GM12878 (cell line): ENCODE measurements at places on chromosomes 1 and 21. TPM values are rescaled to one million over a fixed set of nuclear protein-coding genes. Genes with fewer than 3 reads are reported as not detected.

DNA sequence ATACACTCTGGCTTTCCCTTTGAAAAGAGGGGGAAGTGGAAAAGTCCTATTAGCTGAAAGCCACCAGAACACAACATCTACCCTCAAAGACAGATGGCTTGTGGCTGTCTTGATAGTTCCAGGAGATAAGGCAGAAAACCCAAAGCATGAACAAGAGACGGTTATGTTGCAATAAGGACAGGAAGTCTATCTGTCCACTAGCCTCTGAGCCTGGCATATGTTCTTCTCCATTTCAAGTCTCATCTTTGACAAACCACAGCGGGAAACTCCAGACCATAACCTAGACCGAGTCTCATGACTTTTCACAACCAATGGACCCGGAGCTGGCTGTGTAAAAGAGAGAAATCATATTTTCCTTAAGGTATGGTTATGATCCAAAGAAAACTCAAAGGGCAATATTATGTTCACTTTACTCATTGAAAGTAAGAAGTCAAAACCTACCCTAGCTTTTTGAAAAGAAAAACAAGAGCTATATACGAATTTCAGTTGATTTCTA, 33.8 kb downstream of the DUSP10 start:
- H3K36me3 ChIP-seq: peaks cover 27% of the 10 kb centered on the region
- H3K4me1 ChIP-seq: peaks cover 45% of the 10 kb centered on the region
- H3K4me3 ChIP-seq: 0 out of 2 replicates have a peak overlapping the region, but pooled peaks have one; percentile 12
- H3K27me3 ChIP-seq: no peaks in the 10 kb centered on the region
- peak overlapping the region; percentile 81 for H3K27ac ChIP-seq

GRCh38 chr1:6515771-6516170, 24.3 kb upstream of the PLEKHG5 start:
- no peak overlapping the region for H3K27ac ChIP-seq
- DNase-seq: no peak
- no peaks in the 10 kb centered on the region for H3K4me1 ChIP-seq
- no peaks in the 10 kb centered on the region for H3K36me3 ChIP-seq
- H3K4me3 ChIP-seq: no peak overlapping the region

GRCh38 chr1:93876244-93876643, 2.8 kb downstream of the DNTTIP2 start:
- H3K27ac ChIP-seq: no peak overlapping the region
- H3K4me3 ChIP-seq: no peak overlapping the region; the same call in 1 of the 2 replicates
- H3K4me1 ChIP-seq: peaks cover 9% of the 10 kb centered on the region; the same call in 1 of the 2 replicates
- no peak for DNase-seq
- peaks cover 21% of the 10 kb centered on the region for H3K36me3 ChIP-seq
- H3K27me3 ChIP-seq: no peaks in the 10 kb centered on the region

DNA sequence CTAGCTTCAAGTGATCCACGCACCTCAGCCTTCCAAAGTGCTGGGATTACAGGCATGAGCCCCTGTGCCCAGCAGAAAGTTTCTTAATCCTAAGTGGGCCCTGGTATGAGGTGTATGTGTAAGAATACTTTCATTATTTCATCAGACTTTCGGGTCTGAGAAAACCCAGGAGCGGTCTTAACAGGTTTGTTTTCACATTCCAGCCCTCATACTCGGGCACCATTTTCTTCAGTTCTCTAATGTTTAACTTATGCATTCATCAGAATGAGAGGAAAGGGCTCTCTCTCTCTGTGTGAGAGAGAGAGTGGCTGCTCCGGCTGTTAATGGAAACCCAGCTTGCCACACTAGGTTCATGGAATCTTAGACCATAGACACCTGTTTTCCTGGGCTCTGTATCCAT, 4.2 kb upstream of the PADI1 start:
- H3K4me3 ChIP-seq: no peak overlapping the region
- no peak overlapping the region for H3K27ac ChIP-seq
- DNase-seq: no peak
- no peaks in the 10 kb centered on the region for H3K36me3 ChIP-seq
- H3K27me3 ChIP-seq: no peaks in the 10 kb centered on the region; the same call in 1 of the 2 replicates

- H3K36me3 ChIP-seq: no peaks in the 10 kb centered on the region
- no peak overlapping the region for H3K4me3 ChIP-seq
- H3K27me3 ChIP-seq: no peaks in the 10 kb centered on the region
- H3K27ac ChIP-seq: no peak overlapping the region
- DNase-seq: no peak
Observed at GRCh38 chr1:43867976-43868740, 65.4 kb upstream of the ARTN start.

DNA sequence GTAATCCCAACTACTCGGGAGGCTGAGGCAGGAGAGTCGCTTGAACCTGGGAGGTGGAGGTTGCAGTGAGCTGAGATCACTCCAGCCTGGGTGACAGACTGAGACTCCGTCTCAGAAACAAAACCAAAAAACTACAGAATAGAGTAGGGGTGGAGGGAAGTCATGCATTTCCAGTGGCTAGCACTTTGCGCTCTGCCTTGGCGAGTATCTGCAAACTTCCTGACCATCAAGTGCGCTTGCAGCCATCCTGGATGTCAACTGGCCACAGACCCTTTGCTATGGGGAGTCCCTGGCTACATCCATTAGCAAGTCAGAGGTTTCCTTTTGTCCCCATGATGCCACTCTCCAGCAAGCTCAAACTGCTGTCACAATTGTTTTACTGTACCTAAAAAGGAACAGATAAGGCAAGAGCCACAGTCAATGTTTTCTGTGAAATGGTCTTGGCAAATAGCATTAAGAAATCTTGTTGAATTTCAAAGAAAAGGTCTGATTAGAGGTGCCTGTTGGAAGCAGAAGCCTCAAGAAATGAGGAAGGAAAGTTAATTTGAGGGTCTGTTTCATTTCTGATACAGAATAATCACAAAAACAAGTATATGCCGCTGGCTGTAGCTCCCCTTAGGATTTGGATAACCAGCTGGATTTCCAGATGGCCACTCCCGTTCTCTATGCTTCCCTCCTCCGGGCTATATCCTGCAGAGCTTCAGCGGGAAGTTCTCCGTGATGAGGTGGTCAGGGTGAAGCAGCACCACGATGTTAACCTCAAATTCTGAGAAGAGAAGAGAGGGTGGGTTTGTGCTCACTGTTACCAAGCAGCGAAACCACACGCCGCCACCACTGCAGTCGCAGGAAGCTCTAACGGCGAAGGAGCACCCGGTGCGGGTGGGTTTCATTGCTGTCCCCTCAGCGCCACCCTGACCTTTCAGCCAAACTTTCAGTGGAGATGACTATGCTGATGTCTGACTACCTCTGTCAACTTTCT, 42.0 kb downstream of the VPS26C start:
- H3K27me3 ChIP-seq: no peaks in the 10 kb centered on the region
- H3K4me3 ChIP-seq: no peak overlapping the region
- H3K4me1 ChIP-seq: peaks cover 6% of the 10 kb centered on the region
- H3K27ac ChIP-seq: no peak overlapping the region
- H3K36me3 ChIP-seq: peaks cover 19% of the 10 kb centered on the region

DNA sequence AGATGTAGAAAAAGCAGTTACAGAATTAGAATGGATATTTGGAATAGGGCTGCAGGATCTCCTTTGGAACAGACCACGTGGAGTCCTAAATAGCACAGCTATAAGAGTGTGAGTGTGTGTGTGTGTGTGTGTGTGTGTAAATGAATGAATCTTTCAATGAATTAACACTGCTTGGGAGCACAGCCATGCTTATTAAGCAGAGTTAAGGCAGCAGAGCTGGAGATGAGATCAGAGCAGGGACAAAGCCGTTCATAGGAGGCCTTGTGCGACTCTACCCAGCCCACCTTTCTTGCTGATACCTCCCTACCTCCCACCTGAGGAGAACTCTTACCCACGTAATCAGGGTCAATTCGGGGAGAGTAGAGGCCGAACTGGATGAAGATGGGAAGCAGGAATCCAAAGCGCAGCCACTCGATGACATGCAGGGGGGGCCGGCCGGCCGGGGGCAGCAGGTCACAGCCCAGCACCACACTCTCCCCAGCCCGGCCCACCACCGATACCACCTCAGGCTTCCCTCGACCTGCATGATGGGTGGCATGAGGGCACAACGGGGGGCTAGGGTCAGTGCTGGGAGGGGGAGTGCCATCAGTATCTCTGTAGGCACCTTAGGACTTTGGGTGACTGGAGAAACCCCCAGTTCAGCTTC, 2.7 kb downstream of the IGSF9 start:
- no peaks in the 10 kb centered on the region for H3K36me3 ChIP-seq
- DNase-seq: no peak
- H3K4me1 ChIP-seq: peaks cover 7% of the 10 kb centered on the region
- peaks cover 26% of the 10 kb centered on the region for H3K27me3 ChIP-seq
- no peak overlapping the region for H3K4me3 ChIP-seq

- H3K36me3 ChIP-seq: no peaks in the 10 kb centered on the region
- no peak for DNase-seq
- H3K27ac ChIP-seq: no peak overlapping the region
- H3K4me1 ChIP-seq: no peaks in the 10 kb centered on the region
- no peak overlapping the region for H3K4me3 ChIP-seq
- no peaks in the 10 kb centered on the region; the same call in 1 of the 2 replicates for H3K27me3 ChIP-seq
Observed at GRCh38 chr1:55318116-55318817, 103.1 kb upstream of the USP24 start.

DNA sequence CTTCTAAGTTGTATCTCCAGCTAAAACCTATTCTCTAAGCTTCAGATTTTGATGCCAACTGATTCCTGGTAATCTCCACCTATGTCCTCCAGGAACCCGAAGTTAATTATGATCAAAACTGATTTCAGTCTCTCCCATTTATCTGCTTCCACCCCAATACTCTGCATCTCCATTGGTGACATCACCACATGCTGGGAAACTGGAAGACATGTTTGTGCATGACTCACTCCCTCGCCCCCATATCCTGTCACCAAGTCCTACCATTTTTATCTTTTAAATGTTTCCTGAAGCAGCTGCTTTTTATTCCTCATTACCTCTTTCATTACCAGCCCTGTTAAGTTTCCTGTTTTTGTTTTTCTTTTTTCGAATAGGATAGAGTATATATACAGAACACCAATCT, 228.5 kb downstream of the LRRC40 start:
- H3K27me3 ChIP-seq: no peaks in the 10 kb centered on the region
- H3K36me3 ChIP-seq: no peaks in the 10 kb centered on the region
- no peaks in the 10 kb centered on the region for H3K4me1 ChIP-seq
- DNase-seq: no peak
- H3K4me3 ChIP-seq: no peak overlapping the region

- H3K27ac ChIP-seq: no peak overlapping the region
- DNase-seq: no peak
- peaks cover 32% of the 10 kb centered on the region for H3K4me1 ChIP-seq
- H3K36me3 ChIP-seq: no peaks in the 10 kb centered on the region
Observed at GRCh38 chr1:225480825-225481434, 53.1 kb upstream of the LBR start.

- DNase-seq: no peak
- no peaks in the 10 kb centered on the region for H3K27me3 ChIP-seq
- no peak overlapping the region for H3K27ac ChIP-seq
- H3K4me1 ChIP-seq: peaks cover 11% of the 10 kb centered on the region
- H3K4me3 ChIP-seq: no peak overlapping the region
- no peaks in the 10 kb centered on the region for H3K36me3 ChIP-seq
Observed at GRCh38 chr1:37995751-37996345, 6.0 kb upstream of the SF3A3 start.

DNA sequence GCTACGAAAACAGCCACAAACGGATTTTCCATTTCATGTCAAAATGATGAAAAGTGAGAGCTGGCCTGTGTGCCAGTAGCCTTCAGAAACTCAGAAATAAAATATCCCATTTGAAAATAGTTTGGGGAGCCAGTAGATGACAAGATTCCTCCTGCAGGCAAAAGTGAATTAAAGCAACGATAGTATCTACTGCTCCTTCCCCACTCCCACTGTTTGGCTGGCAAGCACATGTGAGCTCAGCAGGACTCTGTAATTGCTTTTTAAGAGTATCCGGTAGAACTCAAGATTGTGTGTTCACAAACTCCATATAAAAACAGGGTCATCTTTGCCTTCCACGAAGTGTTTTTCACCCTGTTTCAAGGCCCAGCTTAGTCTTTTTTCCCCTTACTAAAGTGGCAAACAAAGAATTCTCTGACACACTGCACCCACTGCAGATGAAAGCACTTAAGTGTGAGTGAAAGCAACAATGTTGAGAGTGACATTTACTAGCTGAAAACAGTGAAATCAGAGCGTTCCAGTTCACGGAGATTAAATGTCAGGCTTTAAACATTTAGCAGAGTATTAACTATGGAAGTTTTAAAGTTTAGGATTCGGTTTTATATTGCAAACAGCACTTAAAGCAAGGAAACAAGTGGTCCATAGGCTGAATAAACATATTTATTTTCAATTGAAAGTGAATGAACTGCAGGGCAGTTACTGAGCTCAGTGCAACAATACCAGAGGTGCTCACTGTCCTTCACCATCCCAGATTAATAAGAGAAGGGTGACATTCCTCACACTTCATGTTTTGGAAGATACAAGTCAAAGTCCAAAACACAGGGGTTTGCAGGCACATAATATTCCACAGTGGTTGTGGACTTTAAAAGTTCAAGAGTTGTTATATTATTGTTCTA, 70.0 kb downstream of the ALG14 start:
- H3K4me3 ChIP-seq: no peak overlapping the region
- H3K27me3 ChIP-seq: no peaks in the 10 kb centered on the region
- DNase-seq: no peak
- no peak overlapping the region for H3K27ac ChIP-seq
- H3K36me3 ChIP-seq: no peaks in the 10 kb centered on the region
- H3K4me1 ChIP-seq: no peaks in the 10 kb centered on the region

- no peaks in the 10 kb centered on the region for H3K4me1 ChIP-seq
- no peak for DNase-seq
- H3K27ac ChIP-seq: no peak overlapping the region
- H3K36me3 ChIP-seq: no peaks in the 10 kb centered on the region
Observed at GRCh38 chr1:201904579-201904978, 15.9 kb downstream of the SHISA4 start.

DNA sequence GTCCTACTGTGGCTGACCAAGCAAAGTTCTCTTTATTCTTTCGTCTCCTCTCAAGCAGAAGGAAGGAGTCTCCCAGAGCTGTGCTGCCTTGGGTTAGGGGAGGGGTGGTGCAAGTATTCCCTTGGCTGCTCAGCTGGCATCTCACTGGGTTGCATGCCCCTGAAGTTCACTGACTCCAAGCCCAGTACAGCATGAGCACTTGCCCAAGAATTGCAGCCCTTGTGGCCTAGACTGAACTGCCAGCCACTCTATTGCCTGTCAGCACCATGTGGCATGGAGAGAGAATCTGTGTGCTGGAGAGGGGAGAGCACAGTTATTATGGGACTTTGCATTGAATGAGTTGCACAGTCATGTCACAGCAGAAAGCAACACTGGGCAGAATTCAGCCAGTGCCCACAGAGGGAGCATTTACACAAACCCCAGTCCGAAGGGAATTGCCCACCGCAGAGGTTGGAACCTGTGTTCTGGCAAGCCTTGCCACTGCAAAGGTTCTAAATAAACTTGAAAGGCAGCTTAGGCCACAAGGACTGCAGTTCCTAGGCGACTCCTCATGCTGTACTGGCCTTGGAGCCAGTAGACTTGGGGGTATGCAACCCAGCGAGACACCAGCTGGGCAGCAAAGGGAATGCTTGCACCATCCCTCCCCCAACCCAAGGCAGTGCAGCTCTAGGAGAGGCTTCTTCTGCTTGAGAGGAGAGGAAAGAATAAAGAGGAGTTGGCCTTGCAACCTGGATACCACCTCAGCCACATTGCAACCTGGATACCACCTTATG, 28.8 kb downstream of the DR1 start:
- H3K4me3 ChIP-seq: no peak overlapping the region
- no peak overlapping the region for H3K27ac ChIP-seq
- DNase-seq: no peak
- no peaks in the 10 kb centered on the region for H3K36me3 ChIP-seq

The PDC gene
- not detected in 2 replicates for total RNA-seq

The TNFRSF18 gene
- 6.1 and 6.3 TPM in 2 replicates for total RNA-seq

The DTL gene
- total RNA-seq: 48.0 and 55.1 TPM in 2 replicates

The CFHR5 gene
- not detected in 2 replicates for total RNA-seq

The HJV gene
- total RNA-seq: not detected in 2 replicates
